HFF-Myc (cell line): ENCODE measurements at places on chromosomes 1 and 21.
A peak's percentile ranks its signal among the peaks of the same experiment; 100 is the strongest.

GRCh38 chr1:61491497-61491896 lies 233.4 kb downstream of the TM2D1 start:
- no peak for DNase-seq

DNA sequence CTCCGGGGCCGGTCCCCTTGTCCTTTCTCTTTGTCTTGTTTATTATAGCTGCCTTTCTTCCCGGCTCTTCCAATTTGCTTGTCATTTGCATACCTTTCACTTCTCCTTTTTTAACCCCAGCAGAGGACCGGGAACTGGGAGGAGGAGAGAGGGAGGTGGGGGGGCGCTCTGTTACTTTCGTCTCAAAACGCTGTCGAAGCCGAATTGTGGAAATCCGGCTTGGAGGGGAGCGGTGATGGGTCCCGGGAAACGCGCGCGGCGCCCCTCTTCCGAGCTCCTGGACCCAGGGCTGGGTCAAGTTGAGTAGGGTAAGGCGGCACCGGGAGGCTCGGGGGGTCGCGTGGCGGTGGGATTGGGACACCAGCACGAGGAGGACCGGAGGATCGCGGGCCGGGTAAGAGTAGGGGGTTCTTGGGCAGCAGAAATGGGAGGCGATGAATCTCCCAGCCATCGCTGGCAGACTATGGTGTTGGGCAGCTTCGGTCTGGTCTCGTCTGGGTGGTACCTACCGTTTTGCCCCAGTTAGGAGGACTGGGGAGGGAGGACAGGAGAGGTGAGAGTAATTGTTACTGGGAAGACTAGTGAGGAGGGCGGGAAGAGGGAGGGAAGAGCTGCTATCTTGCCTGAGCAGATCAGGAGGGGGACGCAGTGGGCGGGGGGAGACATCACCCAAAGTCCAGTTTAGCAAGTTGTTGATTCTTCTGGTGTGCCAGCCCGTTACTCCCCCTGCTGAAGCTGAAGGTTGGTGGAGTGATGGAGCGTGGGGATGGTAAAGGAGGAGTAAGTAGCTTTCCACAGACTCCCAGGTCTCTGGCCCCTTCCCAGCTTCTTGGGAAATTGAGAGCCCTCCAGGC lies 1.5 kb downstream of the PROX1 start:
- no peak for DNase-seq

DNA sequence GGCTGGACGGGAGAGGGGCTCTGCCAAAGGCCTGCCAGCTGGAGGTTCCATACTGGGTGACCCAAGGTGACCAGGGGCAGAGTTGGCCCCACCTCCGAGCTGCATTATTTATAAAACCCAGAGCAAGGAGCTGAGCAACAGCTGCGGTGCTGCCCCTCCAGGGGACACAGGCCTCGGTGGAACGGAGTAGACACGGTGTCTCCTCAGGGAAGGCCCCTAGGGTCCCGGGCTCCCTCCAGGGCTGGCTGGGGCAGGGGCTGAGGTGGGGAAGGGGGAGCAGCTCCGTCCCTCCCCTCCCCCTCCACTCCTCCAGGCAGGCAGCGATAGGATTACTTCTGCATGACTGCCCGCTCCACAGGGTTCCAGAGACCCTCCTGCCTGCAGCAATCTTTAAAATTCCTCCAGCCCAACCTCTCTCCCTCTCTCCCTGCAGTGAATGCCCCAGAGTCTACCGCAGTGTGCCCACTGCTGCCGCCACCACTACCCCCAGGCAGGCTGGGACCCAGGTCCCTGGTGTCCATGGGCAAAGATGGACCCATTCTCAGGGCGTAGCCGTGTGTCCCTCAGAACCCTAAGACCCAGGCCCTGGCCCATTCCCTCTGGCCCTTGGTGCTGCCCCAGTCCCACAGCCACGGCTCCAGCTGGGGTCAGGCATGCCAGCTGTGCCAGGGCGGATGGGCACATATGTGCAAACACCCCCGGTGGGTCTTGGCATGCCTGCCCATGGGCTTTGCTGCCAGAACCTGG lies 10.8 kb downstream of the AHDC1 start:
- DNase-seq: no peak

DNA sequence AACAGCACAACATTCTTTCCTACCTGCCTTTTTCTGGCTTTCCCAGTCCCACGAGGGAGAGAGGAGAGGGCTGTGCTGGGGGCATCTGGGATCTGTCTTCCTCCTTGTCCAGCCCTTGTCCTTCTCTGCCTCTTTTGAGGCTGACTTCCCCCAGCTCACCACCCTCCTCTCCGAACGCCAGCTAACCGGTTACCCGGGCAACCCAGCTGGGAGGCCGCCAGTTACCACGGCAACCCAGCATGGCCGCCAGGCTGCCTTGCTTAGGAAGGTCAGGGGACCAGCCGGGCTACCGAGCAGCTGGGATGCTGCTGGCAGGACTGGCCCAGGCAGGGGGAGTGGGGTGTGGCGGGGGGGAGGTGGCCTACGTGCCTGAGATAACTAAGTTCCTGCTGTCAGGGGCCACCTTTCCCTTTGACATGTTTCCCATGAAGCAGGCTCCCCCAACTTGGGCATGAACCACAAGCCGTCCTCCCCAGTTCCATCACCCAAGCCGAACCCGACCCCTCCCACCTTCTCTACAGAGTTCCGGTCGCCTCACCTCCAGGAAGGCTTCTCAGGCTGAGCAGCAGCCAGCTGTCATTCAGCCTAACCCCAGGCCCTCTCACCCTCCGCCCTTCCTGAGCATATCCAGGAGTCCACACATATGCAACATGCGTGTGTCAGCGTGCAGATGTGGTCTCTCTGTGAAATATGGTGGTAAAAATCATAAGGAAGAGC lies 8.7 kb downstream of the PLEKHA6 start:
- DNase-seq: peak; percentile 15

GRCh38 chr1:201597551-201598230 lies 58.8 kb downstream of the NAV1 start:
- no peak for DNase-seq

- no peak for DNase-seq
Measured at GRCh38 chr1:5890346-5891106, 101.7 kb downstream of the NPHP4 start.

DNA sequence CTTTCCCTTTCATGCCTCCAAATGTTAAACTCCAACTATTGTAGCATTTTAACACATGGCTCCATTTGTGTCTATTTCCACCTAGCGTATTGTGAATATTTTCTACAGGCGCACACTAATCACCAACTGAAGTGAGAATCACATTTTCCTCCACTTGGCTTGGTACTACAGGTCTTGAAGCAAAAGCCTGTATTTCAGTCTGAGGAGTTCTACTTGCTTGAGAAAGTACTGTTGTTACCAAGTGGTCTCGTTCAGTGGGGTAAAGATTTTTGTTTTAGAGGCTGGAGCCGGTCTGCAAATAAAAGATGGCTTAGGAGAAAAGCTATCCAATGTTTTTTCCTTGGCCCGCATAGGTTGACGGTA lies 550 bp upstream of the PTBP2 start:
- no peak for DNase-seq

DNA sequence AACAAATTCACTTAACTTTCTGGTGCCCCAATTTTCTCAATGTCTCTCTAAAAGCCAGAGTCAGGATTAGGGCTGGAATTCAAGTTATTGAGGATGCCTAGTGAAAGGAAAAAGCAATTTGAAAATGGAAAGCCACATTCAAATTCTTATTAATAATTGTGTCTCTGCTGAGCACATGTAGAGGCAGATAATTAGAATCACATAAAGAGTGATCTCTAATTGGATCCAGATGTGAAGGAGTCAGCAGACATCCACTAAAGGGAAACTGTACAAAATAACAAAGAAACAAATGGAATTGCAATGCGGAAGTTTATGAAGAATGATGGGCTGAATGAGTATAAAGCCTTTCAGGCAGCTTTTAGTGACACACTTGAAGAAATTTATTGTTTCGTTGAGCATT lies 482.6 kb downstream of the TTLL7 start:
- DNase-seq: peak; percentile 82

DNA sequence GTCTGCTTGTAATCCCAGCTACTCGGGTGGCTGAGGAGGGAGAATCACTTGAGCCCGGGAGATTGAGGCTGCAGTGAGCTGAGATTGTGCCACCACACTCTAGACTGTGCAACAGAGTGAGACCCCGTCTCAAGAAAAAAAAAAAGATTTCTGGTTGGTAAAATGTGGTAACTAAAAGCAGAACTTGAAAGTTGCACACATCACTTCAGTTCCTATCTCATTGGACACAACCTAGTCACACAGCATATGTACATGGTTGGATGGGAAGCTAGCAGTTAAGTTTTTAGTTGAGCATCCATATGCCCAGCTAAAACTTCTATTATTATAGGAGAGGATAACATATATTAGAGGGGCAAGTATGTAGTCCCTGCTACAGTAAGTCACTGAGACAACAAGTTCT lies 22.1 kb downstream of the BCAS2 start:
- no peak for DNase-seq

DNA sequence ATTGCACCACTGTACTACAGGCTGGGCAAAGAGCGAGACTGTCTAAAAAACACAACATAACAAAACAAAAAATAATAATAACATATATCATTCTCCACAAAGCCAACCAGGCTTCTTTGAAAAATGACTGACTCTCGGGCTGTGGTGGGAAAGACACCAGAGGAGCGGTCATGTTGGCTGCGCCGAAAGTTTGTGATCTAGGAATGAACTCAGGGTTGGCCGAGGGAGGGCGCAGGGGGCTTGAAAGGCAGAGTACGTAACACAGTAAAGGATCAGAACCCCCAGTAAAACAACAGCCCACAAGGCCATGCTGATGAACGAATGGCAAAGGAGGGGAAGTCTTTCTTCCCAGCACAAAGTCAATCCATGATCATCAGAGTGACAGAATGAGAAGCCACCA lies 4.7 kb downstream of the SLC35E2B start:
- no peak for DNase-seq

GRCh38 chr1:89545264-89546038 lies 20.8 kb downstream of the LRRC8B start:
- no peak for DNase-seq

DNA sequence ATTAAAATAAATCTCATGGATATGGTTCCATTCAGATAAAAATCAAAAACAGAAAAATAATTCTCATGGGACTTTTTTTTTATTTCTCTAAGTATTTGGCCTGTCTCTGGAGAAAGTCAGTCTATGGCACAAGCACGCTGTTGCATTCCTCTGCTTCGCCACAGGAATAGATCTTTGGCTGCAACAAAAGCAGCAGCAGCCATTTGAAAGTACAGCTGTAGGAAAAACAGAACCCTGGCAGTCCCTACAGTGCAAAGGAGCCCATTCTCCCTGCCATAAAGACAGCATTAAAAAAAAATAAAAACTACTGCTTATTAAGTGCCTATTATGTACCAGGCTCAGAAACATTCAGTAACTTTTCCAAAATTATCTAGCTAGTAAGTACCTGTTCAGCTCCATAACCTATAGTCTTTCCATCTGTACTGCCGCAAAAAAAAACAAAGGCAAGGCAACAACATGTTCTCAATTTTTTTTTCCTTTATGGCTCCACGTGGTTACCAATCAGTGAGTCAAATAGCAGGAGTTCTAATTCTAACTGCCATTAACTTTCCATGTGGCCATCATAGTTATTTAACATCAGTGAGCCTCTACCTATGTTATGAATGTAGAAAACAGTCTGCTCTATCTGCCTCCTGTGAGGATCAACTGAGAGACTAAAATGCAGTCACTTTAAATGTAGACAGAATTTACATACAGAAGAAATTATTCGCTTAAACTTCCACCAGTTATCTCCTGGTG lies 22.7 kb downstream of the SLC35D1 start:
- DNase-seq: no peak

DNA sequence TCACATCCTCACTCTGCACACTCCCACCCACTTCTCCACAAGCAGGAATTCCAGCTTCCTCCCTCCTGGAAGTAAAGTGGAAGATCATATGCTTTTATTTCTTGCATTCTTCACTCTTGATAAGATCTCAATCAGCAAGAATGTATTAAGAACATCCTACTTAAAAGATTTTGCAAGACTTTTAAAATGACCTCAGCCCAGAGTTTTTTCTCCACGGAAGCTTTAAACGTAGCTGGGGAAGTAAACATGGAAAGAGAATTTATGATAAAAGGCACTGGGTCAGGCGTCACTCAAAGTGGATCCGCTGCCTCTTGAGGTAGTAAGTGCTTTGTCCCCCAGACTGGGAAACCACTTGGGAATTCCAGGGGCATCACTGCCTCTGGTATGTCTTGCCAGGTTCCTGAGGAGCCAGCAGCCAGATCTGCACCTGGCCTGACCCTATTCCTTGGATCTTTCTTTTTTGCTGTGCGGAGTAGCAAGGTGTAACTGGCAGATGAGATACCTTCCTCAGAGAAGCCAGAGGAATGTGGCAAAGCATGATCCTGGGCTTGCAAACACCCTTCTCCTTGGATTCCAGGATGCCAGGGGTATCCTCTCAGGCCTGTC lies 33.9 kb downstream of the CDK18 start:
- DNase-seq: no peak

DNA sequence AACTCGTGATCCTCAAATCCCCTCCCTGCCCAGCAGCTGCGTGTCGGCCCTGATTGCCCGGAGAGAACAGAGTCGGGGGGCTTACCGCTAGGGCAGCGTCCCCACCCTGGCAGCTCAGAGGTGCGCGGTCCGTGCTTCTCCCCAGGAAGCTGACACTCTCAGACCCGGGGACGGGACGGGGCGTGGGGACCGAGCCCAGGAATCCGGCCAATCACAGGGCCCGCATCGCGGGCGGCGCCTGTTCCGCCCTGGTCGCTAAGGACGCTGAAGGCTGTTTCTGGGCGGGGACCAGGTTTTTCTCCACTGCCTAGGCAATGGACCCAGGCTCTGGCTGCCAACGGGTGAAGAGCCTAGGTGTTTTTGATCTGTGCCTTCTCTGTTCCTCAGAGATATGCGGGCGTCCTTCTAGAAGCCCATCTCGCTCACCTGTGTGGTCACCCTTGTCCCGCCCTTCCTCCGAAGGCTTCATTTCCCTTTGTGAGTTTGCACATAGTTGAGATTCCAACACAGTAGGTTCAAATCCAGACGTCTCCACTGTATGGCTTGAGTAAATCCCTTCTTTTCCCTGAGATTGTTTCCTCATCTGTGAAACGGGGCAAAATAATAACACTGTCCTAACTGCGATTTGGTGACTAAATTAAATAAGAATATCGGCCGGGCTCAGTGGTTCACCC lies at the start of gene C1orf87:
TSS of gene C1orf87 (minus strand) at position 166 of the 674 bp plus-strand sequence. CDS start 1,127 bp downstream, outside the sequence.
- DNase-seq: no peak

- DNase-seq: no peak
Measured at GRCh38 chr1:22773981-22774832, 63.6 kb downstream of the EPHB2 start.

- DNase-seq: no peak
Measured at GRCh38 chr1:206716870-206717673, 32.4 kb downstream of the MAPKAPK2 start.

DNA sequence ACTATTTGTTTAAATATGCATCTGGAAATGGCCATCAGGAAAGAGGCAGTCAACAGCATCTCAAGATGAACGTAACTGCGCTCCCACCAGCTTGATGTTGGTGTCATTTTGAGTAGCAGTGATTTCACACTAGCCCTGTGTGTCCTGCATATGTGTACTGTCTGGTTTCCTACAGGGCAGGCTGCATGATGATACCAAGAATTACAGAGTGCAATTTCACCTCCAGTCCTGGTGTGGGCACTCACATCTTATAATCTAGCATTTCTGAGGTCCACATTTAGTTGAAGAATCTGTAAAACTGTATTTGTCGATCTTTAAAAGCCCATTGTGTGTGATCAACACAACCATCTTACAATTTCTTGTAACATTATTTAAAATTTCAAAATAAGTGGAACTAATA lies 336.4 kb downstream of the PAPPA2 start:
- no peak for DNase-seq

GRCh38 chr1:160954158-160955104 lies at the start of gene ITLN2:
ITLN2 (minus strand) TSS chr1:160954809; CDS start chr1:160954741, 68 bp downstream.
- no peak for DNase-seq

- DNase-seq: no peak
Measured at GRCh38 chr1:3292051-3292722, 162.3 kb upstream of the ARHGEF16 start.
